Adrenal gland (tissue), 19 donors: ENCODE measurements at places on chromosomes 4 and X.
A peak's percentile ranks its signal among the peaks of the same experiment; 100 is the strongest.

DNA sequence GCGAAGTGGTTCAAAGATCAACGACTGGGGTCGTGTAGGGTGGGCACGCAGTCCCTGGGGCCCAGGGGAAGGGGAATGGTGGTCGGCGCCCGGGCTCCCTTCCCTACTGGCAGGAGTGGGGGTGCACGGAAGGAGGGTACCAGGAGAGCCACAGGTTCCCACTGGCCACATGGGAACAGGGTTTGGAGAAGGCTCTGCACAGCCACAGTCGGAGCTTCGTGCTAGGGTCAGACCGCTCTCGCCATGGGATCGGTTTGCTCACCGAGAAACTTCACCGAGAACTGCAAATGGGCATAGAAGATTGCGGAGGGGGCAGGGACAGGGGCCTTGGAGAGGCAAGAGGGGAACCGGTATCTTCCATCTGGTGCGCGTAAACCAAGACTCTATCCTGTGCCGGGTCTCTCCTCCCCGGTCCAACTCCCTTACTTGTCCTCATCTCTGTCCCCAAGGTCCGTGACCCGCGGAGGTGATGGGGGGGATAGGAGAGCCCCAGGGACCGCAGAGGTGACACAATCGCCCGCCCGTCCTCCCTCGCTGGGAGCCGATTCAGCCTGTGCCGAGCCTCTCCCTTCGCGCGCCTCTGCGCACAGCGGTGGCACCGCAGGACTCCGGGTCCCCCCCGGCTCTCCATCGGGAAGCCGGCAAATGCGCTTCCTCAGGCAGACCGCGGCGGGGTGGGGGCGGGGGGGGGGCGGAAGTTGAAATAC is 1.0 kb downstream of the SCD5 start:
- peak; percentile 38 for DNase-seq

- DNase-seq = no peak
Measured at GRCh38 chr4:169707958-169708643, 49.6 kb downstream of the HPF1 start.

GRCh38 chrX:153959649-153960048 is 12.0 kb downstream of the HCFC1 start:
- DNase-seq = no peak

GRCh38 chr4:73613130-73613529 is 7.1 kb downstream of the RASSF6 start:
- no peak for DNase-seq

- no peak for DNase-seq
Measured at GRCh38 chrX:154000051-154000450, 19.7 kb downstream of the IRAK1 start.

- DNase-seq = no peak
Measured at GRCh38 chr4:75251547-75251946, 262.7 kb downstream of the RCHY1 start.

- DNase-seq = no peak
Measured at GRCh38 chr4:153465140-153465539, 1.0 kb upstream of the TMEM131L start.

- DNase-seq = peak; percentile 45
Measured at GRCh38 chrX:111869639-111870034, 6.3 kb upstream of the TRPC5OS start.
